Stimulated activated naive B cell treated with anti-CD40 and anti-IgM and Interleukin-4, amounts not matched to agents 10 μg/mL and 1 μg/mL and 100 μg/mL, for 72 hours (primary cell): ENCODE measurements at places on chromosomes 5 and 9.

DNA sequence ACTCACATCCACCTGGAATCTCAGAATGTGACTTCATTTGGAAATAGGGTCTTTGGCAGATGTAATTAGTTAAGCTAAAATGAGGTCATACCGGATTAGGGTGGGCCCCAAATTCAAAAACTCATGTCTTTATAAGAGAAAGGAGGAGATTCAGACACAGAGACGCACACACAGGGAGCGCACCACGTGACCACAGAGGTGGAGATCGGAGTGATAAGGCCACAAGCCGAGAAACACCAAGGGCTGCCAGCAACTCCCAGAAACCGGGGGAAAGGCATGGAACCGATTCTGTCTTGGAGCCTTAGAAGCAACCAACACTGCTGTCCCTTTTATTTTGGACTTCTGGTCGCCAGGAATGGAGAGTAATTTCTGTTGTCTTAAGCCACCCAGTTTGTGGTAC, 31.8 kb upstream of the LMX1B start:
- DNase-seq: no peak

- no peak for DNase-seq
Observed at GRCh38 chr5:3600106-3601060, 4.8 kb downstream of the IRX1 start.

GRCh38 chr5:88452820-88453219, 184.2 kb upstream of the TMEM161B start:
- DNase-seq: no peak

- no peak for DNase-seq
Observed at GRCh38 chr9:111622626-111623025, 8.5 kb upstream of the DNAJC25 start.

- DNase-seq: no peak
Observed at GRCh38 chr5:83517072-83517687, 45.6 kb downstream of the VCAN start.
